GM23338 (cell line): ENCODE measurements at places on chromosomes 1 and 21. TPM values are rescaled to one million over a fixed set of nuclear protein-coding genes. Genes with fewer than 3 reads are reported as not detected.

Gene SEC22B
- 16.6 and 17.6 TPM in 2 replicates for polyA plus RNA-seq

DNA sequence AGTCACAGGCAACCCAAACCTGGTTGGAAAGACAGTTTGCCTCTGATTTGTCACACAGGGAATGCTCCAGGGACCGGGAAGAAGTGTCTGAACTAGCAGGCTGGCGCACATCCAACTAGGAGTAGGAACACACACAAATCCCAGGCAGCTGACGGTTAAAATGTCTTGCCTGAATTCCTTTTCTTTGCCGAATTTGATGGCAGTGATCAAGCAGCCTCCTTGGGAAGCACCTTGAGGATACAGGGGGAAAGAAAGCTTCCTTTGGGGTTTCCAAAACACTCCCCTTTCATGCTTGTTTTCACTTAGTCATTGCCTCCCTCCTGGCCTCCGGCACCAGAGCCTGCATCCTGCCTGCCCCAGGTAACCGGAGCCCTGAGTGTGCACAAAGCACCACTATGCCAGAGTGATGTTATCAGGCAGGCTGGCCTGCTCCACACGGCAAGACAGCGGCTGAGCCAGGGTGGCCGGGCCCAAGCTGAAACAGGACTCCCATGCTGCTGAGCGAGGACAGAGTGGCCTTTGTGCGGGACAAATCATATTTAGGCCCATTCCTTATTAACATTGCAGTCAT lies 193.8 kb downstream of the LMX1A start:
- DNase-seq, result peak; percentile 62

DNA sequence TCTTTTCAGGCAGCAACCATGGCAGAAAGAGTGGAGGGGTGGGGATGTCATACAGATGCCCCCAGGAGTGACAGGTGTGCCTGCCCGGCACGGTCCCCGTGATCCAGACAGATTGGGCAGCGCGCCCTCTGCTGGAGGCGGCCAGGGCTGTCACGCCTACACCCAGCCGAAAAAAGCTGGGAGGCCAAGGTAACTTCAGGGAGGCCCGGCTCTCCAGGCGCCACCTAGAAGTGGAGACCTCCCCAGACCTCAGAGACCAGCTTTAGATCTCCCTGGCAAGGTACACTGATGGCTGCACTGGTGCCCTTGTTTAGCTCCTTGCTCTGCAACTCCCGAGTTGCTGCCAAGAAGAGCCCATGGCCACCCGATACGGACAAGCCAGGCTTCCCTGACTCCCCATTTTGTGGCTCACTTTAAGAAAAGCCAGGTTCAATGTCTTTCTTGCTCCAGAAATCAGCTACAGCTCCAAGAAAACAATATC lies 6.6 kb downstream of the GOLT1A start:
- DNase-seq, result peak; percentile 90

GRCh38 chr1:173525926-173526325 lies 48.8 kb downstream of the PRDX6 start:
- DNase-seq, result no peak

Gene TMEM63A
- polyA plus RNA-seq, result 24.3 and 31.7 TPM in 2 replicates

Gene RNF223
- polyA plus RNA-seq, result not detected in 2 replicates

DNA sequence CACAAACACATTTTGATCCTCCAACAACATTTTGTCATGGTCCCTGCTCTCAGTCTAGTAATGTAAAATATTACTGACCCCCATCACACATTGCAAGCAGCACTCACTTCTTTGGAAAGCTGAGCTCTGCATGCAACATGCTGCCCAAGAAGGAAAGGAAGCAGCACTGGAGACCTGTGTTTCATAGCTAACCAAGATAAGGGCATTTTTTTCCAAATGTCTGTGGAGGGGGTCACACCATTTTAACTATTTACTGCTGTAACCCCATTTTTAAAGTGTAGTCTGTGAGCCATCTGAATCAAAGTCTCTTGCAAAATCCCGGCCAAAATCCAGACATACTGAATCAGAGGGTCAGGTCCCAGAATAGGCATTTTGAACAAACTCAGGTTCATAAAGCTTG lies 4.5 kb upstream of the RASSF5 start:
- DNase-seq, result no peak

- no peak for DNase-seq
These were observed 2.2 kb upstream of the KRTAP10-6 start for GRCh38 chr21:44594406-44594916.

Gene HES3
- 7.1 and 7.7 TPM in 2 replicates for polyA plus RNA-seq

DNA sequence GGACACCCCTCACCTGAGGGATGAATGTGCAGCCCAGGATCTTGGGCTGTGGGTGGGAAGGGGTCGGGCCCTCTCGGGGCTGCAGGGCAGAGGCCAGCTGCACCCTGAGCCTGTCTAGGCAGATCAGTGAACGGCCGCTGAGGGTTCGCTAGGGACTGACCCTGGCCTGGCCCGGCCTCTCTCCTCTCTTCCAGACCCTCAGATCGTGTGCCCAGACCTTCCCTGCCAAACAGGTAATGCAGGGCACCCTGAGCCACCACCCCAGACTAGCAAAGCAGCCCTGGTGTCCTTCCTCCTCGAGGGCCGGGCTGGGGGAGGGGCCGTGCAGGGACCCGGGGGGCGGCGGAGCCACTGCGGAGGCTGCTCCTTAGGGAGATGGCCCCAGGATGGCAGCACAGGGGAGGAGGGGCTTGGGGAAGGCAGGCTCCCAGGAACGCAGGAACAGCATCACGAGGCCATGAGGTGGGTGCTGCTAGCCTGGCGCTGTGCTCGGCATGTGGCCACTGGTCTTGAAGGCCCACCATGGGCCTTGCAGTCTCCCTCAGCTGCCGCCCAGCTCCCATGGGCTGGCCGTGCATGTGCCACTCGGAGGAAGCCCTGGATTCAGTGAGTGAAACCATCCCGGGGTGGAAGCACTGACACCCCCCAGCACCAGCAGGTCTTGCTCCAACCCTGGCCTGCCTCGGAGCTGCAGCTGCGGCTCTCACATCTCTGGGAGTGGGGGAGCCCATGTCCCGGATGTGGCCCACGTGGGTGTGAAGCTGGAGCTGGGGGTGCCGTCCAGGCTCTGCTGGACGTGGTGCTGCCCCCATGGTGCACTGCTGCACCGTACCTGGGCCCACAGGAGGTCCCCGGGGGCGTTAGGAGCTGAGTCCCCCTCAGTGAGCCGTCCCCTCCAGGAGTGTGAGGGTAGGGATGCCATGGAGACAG lies 28.7 kb downstream of the COL6A2 start:
- no peak for DNase-seq

Gene RPF1
- 57.1 and 58.9 TPM in 2 replicates for polyA plus RNA-seq

- DNase-seq, result no peak
These were observed 7.1 kb downstream of the GLUL start for GRCh38 chr1:182384387-182384960.

Gene APCS
- not detected in 2 replicates for polyA plus RNA-seq

DNA sequence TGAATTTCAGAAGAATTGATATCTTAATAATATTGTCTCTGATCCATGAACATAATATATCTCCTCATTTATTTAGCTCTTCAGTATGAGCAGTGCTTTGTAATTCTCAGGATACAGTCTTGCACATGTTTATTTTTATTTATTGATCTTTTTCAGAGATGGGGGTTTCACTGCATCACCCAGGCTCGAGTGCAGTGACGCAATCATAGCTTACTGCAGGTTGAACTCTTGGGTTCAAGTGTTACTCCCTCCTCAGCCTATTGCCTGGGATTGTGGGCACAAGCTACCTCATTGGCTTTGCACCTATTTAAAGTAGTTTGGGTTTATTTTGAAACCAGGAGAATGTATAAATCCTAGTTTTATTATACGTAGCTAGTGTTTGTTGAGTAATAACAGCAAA lies 4.7 kb downstream of the RPS6KC1 start:
- no peak for DNase-seq

- no peak for DNase-seq
These were observed 344.9 kb downstream of the ZNF326 start for GRCh38 chr1:90339811-90340210.

DNA sequence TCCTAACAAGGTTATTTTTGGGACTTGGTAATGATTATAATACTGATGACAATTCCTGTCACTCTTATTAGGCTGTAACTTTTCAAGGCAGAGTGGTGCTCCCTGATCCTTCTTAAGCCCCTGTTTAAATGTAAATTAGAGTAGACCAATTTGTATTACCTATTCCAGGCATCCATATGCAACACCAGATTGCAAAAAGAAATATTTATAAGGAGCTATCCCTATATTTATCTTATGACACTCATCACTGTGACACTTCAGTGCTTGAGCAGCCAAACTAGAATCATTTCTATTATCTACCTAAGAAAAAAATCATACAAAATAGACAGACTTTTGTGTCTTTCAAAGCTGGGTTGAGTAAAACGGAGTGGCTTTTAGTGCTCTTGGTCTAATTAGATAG lies 462.7 kb downstream of the ADGRL2 start:
- DNase-seq, result no peak

- DNase-seq, result no peak
These were observed 5.8 kb downstream of the DCAF8 start for GRCh38 chr1:160256396-160257046.

- DNase-seq, result peak; percentile 35
These were observed 14.4 kb upstream of the ZFYVE9 start for GRCh38 chr1:52127181-52128180.

DNA sequence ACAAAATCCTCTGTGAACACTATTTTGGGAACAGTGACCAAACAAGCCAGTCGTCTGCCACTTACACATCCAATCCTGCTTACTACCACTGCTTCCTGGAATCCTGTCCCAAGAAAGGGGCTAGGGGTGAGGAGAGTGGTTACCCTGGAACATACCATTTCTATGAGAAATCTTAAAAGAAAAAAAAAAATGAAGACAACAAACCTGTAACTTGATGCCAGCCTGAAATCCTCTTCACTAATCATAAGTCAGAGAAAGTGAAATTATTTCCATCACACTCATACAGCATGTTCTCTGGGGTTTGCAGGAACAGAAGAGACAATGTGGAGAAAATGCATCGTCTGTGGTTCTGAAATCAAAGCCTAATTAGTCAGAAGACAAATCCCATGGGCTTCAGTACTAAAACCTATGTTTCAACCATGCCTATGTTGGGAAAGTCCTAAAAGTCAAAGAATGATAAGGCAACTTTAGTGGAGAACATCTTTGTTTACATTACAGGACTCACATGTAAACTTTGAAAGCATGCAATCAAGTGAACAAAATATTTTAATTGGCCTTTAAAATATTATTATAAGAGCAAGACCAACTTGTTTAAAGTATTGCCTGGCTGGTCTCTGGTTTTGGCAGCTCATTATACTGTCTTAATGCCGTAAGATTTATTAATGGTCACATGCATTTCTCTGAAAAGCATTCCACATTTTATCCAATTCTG lies 220.7 kb downstream of the LTN1 start:
- no peak for DNase-seq

GRCh38 chr1:104231676-104232075 lies 482.0 kb downstream of the AMY1C start:
- no peak for DNase-seq

DNA sequence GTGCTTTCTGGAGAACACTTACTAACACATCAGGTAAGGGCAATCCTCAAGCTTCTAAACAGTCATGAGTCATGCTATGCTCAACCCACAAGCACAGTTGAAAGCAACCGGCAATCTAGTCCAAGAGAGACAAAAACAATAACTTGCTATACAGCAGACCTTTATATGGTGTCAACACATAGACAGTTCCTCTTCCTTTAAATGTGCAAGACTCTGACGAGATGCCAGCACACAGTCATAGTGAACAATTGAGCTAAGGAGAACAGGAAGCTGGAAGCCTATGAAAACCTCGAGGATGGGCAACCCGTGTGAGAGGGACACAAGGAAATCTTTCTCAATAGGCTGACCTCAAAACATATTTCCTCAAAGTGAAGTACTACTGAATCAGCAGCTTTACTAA lies 5.3 kb downstream of the ADIPOR1 start:
- no peak for DNase-seq

Gene SPATA21
- not detected in 2 replicates for polyA plus RNA-seq

Gene FOXD3
- polyA plus RNA-seq, result 13.8 and 14.3 TPM in 2 replicates

GRCh38 chr1:232548691-232549090 lies 81.2 kb downstream of the SIPA1L2 start:
- no peak for DNase-seq

Gene LRRN2
- polyA plus RNA-seq, result 0.74 and 0.78 TPM in 2 replicates

GRCh38 chr1:4755301-4755845 lies 101.0 kb downstream of the AJAP1 start:
- DNase-seq, result no peak

Gene PCP4L1
- polyA plus RNA-seq, result 1.7 and 2.2 TPM in 2 replicates

DNA sequence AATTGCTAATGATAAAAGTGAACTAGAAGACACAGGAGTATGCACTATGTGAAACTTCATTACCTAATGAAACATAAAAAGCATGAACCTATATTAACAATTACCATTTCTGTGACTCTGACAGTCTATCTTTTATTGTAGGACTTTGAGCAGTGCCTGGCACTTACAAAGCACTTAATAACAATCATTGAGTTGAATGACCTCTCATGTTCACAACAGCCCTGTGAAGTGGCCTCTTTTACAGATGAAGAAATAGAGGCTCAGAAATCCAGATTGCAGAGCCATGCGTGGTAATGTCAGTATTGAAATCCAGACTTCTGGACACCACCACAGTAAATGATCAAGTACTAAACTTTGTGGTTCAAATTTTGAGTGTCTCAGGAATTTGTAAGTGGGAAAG lies 326.4 kb downstream of the NTNG1 start:
- DNase-seq, result no peak

DNA sequence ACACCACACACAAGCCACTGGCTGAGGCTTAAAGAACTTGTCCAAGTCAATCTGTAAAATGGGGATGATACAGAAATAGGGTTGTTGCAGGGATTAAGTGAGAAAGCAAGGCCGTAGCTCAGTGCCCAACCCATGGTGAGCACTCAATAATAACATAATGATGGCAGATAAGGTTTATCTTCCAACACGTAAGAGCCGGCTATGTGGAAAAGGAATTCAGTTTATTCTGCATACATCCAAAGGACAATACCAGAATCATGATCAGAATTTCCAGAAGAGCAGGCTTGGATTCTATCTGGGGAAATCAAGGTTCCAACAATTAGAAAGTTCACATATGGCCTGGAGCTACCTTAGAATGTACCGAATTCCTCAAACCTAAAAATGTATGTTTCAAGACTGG lies 4.6 kb downstream of the TMPRSS2 start:
- DNase-seq, result no peak

DNA sequence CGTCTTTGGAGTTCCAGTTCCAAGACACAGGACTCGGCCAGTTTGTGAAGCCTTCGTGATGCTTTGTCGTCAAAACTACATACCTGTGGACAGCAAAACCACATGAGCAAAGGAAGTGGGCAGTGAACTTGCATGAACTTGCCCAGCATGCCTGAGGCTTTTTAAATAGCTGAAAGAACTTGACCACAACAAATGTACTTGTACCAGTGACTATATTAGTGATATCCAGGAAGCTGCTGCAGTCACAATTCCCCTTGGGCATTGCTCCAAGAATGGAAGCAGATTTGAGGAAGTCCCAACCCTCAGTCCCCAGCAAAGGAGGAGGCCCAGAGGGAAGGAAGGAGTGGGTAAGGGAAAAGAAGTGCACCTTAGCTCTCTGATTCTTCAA lies 2.6 kb downstream of the FUCA1 start:
- DNase-seq, result no peak
